ENCODE measurements at places on chromosomes 13 and 19.
A peak's percentile ranks its signal among the peaks of the same experiment; 100 is the strongest.

GRCh38 chr13:33115274-33115673 is 99.1 kb downstream of the KL start:
- no peak for DNase-seq

GRCh38 chr13:99044764-99045163 is 66.9 kb upstream of the DOCK9 start:
- no peak for DNase-seq

- no peak for DNase-seq
Observed at GRCh38 chr19:15293781-15294491, 38.4 kb downstream of the BRD4 start.

- no peak for DNase-seq
Observed at GRCh38 chr19:12567951-12568350, 16.7 kb upstream of the ZNF564 start.

GRCh38 chr19:34096020-34096915 is 76.0 kb upstream of the LSM14A start:
- DNase-seq: no peak

DNA sequence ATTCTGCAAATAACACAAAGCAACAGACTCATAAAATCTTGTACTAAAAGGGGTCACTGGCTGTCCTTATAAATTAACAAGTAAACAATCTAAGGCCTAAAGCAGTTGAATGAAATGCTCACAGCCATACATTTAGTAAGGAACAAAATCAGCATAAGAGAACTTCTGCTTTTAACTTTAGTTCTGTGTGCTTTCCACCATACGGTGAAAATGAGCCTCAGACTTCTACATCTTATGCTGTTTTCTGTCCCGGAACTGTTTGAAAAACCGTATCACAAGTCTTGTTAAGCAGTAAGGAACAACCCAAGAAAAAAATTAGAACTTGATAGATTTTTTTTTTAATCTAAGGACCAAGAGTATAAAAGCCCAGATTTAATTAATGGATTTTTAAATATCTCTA is 549.1 kb upstream of the MIR17HG start:
- no peak for DNase-seq

DNA sequence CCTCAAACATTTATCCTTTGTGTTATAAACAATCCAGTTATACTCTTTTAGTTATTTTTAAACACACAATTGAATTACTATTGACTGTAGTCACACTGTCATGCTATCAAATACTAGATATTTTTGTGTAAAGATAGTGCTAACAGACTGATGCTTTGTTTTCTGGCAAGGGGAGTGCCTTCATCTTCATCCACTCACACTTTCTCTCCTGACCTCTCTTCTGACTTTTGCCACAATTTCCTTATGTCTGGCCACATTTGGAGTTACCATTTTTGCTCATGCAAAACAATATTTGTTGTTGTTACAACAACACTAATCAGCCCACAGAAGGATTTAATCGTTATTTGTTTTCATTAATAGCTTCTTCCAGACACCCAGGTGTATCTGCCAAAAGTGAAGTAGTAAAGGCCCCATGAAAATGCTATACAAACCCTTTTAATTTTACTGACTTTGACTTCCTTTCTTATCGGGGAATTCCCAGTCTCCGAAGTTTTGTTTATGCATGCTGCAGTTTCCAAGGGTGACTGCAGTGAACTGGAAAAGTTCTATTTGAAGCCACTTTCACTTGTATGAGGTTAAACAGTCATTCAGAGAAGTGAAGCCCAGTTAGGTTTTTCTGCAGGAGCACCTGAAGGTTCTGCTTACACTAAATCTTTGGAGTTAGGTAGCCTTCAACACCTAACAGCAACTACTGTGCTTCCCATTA is 66.1 kb upstream of the FRY start:
- no peak for DNase-seq

GRCh38 chr19:3186891-3187661 is 1.3 kb downstream of the NCLN start:
- DNase-seq: no peak

- DNase-seq: no peak
Observed at GRCh38 chr13:110338441-110339101, 31.5 kb downstream of the COL4A2 start.

DNA sequence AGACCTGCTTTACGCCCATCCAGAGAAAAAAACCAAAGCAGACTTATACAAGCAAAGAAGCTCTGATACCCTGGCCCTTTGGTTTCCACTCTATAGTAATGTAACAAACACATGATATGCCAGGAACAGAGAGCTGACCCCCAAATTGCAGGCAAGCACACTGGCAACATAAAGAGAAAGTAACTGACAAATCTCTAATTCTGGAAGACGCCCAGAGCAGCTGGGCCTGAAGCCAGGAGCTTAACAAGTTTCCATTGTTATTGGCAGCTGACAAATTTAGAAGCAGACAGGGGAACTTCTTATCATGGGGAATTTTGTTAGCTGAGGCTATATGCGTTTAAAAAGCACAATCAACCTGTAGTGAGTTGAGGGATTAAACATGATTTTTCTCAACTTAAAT is 158.0 kb downstream of the DLEU7 start:
- DNase-seq: no peak

- no peak for DNase-seq
Observed at GRCh38 chr13:19155321-19155861, 26.2 kb downstream of the TUBA3C start.

GRCh38 chr19:16425019-16425418 is 46.8 kb downstream of the EPS15L1 start:
- DNase-seq: no peak

DNA sequence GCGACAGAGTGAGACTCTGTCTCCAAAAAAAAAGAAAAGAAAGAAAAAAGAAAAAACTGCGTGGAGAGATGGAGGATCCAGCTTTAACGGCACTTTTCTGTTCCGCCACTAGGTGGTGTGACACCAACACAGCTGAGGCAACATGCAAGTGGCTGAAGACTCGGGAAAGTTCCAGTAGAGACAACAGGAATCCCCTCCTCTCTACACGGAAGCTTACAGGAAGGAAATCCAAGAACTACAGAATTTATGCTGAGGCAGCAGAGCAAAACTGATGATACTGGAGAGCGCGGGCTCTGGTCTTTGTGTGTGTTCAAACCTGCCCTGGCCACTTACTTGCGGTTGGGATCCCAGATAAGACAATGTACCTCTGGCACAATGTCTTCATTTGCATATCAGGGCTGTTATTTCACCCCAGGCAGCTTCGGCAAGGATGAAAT is 9.9 kb downstream of the RANBP3 start:
- DNase-seq: peak; percentile 53

- no peak for DNase-seq
Observed at GRCh38 chr19:34033880-34034279, 138.4 kb upstream of the LSM14A start.

DNA sequence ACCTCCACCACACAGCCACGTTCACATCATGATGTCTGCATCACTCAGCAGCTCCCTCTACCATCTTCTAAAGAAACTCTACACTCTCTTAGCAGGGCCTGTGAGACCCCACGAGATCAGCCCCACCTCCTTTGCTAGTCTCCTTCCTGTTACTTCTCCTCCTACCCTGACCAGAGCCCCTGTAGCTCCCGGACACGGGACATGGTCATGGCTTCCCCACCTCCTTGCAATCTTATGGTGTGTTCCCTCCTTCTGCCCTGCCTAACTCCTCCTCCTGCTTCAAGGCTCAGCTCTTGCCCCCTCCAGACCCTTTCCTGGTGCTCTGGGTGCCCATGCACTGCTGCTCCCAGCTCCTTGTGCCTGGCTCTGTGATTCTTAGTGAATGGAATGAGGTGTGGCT is 8.1 kb upstream of the MRPS31 start:
- no peak for DNase-seq

- DNase-seq: no peak
Observed at GRCh38 chr13:22486490-22486889, 694.3 kb upstream of the SGCG start.

- no peak for DNase-seq
Observed at GRCh38 chr13:34671137-34671536, 270.9 kb upstream of the NBEA start.

DNA sequence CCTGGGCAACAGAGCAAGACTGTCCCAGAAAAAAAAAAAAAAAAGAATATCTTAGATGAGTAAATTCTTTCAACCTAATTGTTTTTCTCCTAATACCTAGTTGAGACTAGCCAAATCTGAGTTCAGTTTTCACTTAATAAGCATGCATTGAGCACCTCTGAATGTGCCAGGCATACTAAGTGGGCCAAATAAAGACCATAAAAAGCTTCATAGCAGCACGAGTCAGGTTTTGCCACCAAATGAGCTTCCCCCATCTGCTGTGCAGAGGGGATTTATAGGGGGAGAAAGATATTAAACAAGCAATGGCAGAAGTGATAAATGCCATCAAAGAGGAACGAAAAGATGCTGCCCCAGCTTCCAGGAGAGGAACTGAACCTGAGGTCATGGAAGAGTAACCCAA is 11.4 kb downstream of the THSD1 start:
- no peak for DNase-seq

GRCh38 chr13:45278096-45278645 is 62.8 kb downstream of the TPT1 start:
- no peak for DNase-seq

DNA sequence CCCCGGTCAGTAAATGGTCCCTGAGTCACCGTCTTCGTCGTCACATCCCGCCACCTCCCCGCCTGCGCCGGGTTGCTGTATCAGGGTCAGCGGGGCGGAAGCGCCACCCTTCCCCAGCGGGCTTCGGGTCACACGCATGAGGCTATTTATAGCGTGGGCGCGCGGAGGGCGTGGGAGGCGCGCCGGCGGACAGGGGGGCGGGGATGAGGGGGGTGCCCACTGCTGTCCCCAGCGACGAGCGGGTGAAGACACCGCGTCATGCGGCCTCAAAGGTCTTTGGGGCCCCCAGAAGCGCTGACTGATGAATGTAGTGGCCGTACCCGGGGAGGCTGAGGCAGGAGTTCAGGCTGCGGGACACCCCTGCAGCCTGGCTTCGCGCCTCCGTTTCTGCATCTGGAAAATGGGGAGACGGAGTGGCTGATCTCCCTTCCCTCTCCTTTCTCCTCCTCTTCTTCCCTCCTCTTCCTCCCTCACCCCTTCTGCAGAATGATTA is 7.9 kb downstream of the UNC13A start:
- DNase-seq: no peak

GRCh38 chr19:47402504-47402903 is 16.8 kb downstream of the MEIS3 start:
- no peak for DNase-seq

GRCh38 chr13:38372820-38373383 is 23.3 kb downstream of the UFM1 start:
- no peak for DNase-seq

DNA sequence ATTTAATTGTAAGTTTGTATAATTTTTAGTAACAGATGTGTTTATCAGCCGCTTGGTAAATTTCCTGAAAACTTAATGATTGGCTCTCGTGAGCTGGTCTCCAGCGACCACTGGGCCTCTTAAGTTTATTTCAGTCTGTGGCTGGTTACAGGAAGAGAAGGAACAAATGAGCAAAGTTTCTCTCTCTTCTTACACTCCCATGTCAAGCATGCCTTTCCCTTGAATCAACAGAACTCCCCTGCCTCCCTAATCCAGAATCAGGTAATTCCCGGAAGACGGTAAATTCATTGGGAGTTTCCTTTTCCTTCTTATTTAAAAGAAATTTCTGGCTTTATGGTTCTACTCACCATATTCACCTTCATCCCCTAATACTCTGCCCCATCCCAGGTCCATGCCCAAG is 52.5 kb upstream of the POMP start:
- DNase-seq: no peak

- no peak for DNase-seq
Observed at GRCh38 chr13:110230661-110231347, 76.2 kb downstream of the COL4A1 start.

DNA sequence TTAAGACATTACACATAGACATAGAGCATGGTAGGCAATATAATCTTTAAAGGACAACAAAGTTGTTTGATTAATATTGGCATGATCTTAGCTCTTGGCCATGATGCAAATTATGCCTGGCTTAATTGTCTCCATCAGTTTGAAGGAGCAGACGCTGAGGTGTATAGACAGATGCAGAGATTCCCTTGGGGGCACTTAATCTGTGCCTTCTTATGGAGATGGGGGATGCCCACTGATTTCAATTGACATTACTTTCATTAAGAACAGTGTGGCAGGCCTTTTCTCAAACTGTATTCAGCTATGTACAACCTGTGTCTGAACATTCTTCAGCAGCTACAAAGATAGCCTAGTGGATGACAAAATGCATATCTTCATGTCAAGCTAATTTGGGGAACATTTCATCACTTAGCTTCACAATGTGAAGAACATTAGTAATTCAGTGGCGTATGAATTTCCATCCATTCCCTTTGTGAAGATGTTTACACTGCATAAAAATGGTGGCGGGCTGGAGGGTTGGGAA is 85.3 kb upstream of the MYCBP2 start:
- DNase-seq: no peak

DNA sequence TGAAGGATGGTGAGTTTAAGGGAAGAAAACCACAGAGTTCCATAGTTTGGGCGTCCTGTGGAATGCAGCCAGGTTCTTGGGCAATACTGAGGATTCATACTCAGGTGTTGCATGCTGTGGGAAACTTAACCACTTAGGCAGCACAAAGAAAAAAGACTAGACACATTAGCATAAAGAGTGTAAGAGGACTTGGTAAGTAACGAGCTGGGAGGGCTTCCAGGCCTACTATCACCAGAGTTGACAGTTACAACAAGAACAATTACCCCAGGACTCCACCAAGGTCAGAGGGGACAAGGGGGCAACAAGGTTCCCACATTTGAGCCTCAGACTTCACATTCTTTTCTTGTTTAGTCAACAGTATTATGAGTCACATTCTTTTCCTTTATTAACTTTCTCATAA is 33.2 kb downstream of the KCTD12 start:
- no peak for DNase-seq

- no peak for DNase-seq
Observed at GRCh38 chr13:79829880-79830279, 348.9 kb downstream of the NDFIP2 start.

GRCh38 chr13:106700439-106700838 is 132.5 kb upstream of the ARGLU1 start:
- DNase-seq: no peak

GRCh38 chr13:94988654-94989053 is 276.3 kb upstream of the SOX21 start:
- no peak for DNase-seq

Measured in T follicular helper cell (primary cell).